ENCODE measurements at places on chromosomes 13 and 19.

- peak; percentile 19 for DNase-seq
Measured at GRCh38 chr13:28653111-28653510, 5.8 kb upstream of the POMP start.

DNA sequence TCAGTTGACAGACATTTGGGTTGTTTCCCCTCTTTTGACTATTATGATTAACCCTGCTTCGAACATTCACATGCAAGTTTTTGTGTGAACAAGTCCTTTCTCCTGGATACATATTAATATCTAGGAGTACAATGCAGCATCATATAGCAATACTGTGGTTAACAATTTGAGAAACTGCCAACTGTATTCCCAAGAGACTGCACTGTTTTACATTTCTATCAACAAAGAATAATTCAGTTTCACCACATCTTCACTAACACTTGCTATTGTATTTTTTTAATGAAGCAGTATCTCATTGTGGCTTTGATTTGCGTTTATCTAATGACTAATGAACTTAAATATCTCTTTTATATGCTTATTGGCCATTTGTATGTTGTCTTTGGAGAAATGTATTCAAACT is 184.6 kb upstream of the NBEA start:
- peak; percentile 52 for DNase-seq

GRCh38 chr13:66534561-66534960 is 695.6 kb downstream of the PCDH9 start:
- DNase-seq = peak; percentile 77

DNA sequence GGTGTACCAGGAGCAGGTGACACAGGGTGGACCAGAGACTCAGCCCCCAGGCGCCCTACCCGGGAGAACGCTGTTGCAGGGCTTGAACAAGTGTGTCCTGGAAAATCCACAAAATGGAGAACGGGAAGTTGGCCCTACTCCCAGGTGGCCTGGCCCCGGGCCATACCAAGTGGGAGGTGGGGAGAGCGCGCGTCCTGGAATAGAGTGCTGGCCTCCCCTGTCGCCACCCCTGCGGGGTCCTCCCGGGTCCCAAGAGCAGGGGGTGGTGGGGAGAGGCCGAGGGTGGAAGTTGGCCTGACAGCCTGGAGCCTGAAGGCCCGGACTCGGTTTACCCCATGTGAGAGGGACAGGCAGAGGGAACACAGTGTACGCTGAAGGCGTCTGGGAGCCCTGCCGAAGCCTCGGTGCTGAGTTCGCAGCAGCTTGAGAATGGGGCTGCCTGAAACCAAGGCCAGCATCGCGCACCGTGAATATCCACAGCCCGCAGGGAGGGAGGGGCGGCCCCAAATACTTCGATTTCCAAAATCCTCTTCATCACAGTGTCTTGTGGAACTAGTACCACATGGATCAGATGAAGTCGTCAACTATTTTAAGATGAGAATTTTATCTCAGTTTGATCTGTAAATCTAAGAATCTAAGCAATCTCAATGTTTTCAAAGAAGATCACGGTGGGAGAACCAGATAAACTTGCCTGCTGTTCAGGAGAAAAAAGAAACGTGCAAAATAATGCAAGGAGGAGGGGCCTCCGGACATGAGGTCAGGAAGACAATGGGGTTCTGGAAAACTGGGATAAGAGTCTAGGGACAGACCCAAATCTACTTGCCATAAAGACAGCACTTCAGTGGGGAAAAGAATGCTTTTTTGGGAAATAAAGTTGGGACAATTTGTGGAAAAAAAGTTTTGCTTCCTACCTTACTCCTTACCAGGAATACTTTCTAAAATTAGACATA is 10.4 kb upstream of the KLF16 start:
- DNase-seq = no peak

DNA sequence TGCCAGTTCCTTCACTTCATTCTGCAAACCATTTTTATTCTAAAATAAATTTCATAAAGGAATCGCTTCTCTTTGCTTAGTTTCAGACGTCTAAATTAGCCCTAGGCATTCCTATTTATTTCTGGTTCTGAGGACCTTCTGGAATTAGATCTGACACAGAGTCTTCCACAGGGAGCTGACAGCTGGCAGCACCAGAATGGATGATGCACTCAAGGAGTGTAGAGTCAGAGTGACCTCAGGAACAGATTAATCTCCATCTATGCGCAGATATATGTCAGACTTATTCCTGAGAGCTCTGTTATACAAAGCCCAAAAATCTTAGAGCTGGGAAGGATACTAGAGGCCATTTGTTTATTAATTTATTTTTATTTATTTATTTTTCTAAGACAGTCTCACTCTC is 450.8 kb downstream of the HS6ST3 start:
- DNase-seq = no peak

- no peak for DNase-seq
Measured at GRCh38 chr13:38821770-38822551, 135.1 kb downstream of the FREM2 start.

DNA sequence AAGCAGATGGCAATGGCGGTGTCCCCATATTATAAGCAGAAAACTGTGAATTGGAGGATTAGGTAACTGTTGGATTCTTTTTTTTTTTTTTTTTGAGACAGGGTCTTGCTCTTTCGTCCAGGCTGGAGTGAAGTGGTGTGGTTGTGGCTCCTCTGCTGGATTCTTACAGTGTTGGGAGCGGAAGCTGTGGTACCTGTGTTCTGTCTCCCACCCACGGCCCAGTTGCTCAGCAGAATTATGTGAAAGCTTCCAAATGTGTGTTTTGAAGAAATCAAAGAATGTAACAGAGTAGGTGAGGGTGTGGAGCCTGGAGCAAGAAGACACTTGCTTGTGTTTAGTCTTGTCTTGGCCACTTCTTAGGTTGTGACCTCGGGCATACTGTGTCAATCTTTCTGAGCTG is 295.6 kb downstream of the SHISA2 start:
- no peak for DNase-seq

- peak; percentile 49 for DNase-seq
Measured at GRCh38 chr19:55118401-55118991, 1.1 kb upstream of the PPP1R12C start.

GRCh38 chr19:8665468-8666213 is 33.0 kb downstream of the ACTL9 start:
- no peak for DNase-seq

DNA sequence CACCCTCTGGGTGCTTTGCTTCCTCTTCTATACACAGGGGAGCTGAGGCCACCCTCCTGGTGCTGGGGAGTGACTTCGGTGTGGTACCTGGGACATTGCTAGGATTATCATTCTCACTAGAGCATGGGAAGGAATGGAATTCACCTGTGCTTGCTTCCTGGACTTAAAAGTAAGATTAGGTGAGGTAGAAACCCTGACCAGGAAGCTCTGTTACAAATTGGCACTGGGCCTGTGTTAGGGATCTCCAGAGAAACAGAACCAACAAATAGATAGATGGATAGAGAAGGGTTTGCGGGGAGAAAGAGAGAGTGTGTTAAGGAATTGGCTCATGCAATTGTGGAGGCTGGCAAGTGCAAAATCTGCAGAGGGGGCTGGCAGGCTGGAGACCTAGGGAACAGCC is 13.9 kb upstream of the SIAH3 start:
- no peak for DNase-seq

GRCh38 chr19:38405276-38405675 is 2.4 kb downstream of the FAM98C start:
- DNase-seq = no peak

DNA sequence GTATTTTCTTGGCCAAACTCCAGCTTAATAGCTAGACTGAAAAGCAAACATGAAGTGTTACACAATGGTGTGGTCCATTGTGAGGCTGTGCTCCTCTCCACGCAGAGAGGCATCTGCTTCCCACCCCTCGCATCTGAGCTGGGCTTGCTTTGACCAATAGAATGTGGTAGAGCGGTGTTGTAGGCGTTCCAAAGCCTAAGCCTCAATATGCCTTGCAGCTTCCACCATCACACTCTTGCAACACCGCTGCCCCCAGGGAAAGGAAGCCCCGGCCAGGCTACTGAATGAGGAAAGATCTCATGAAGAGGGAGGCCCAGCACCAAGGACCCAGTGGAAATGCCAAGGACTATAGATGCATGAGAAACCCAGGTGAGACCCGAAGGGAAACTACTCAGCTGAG is 9.4 kb downstream of the FLT1 start:
- DNase-seq = no peak

GRCh38 chr19:35357867-35358573 is at the start of gene FFAR3:
Gene FFAR3, plus strand, starts transcription at chr19:35358460. Its CDS starts 431 bp downstream, at chr19:35358891.
- DNase-seq = peak; percentile 56

- DNase-seq = no peak
Measured at GRCh38 chr13:26021516-26021915, 30.3 kb downstream of the SHISA2 start.

DNA sequence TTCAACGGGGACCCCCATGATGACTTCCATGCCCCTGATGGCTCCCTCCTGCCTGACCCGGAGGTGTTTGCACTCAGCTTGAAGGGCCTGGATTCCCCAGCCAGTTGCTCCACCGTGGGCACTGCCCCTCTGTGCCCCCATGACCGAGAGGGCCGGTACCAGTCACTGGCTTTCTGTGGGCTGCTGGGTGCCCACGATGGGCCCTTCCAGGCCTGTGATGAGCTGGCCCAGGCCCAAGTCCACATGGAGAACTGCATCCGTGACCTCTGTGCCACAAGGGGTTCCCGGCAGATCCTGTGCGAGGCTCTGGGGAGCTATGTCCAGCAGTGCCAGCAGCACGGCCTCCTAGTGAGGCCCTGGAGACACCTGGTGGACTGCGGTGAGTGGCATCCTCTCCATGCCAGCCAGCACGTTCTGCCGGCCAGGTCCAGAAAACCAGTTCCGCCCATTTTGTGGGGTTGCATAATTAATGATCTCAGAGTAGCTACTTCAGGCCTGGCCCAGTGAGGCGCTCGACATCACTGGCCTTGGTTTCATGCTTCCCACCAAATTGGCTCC is 34.9 kb upstream of the FXYD3 start:
- no peak for DNase-seq

DNA sequence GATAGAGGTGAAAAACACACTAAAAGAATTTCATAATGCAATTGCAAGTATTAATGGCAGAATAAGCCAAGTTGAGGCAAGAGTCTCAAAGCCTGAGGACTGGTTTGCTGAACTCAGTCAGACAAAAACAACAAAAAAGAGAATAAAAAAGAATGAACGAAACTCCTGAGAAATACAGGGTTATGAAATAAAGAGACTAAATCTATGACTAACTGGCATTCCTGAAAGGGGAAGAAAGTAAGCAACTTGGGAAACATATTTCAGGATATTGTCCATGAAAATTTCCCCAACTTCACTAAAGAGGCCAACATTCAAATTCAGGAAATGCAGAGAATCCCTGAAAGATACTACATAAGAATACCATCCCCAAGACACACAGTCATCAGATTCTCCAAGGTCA is 47.8 kb downstream of the UBL3 start:
- DNase-seq = peak; percentile 36

GRCh38 chr19:17414097-17414496 is 5.8 kb upstream of the MVB12A start:
- DNase-seq = no peak

GRCh38 chr13:67967031-67967430 is 736.9 kb upstream of the PCDH9 start:
- peak; percentile 48 for DNase-seq

DNA sequence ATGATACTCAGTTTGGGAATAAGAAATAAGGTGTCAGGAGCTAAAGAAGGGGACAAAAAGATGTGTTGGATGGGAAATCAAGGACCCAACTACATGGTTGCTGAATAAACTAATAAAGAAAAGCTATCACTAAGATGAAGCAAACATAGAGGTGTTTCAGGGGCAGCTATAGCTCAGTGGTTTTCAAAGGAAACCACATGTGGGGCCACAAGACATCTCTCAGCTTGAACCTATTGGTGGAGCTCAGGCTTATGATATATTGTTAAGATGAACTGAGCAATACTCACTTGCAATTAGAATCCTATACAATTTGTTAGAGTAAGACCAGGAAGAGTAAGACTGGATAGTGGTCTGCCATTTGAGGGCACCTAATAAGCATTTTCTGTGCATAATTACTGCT is 45.1 kb upstream of the SPRY2 start:
- no peak for DNase-seq

GRCh38 chr19:17703824-17704463 is 15.3 kb upstream of the MAP1S start:
- peak; percentile 38 for DNase-seq

GRCh38 chr13:57813651-57814050 is 182.1 kb downstream of the PCDH17 start:
- peak; percentile 25 for DNase-seq

DNA sequence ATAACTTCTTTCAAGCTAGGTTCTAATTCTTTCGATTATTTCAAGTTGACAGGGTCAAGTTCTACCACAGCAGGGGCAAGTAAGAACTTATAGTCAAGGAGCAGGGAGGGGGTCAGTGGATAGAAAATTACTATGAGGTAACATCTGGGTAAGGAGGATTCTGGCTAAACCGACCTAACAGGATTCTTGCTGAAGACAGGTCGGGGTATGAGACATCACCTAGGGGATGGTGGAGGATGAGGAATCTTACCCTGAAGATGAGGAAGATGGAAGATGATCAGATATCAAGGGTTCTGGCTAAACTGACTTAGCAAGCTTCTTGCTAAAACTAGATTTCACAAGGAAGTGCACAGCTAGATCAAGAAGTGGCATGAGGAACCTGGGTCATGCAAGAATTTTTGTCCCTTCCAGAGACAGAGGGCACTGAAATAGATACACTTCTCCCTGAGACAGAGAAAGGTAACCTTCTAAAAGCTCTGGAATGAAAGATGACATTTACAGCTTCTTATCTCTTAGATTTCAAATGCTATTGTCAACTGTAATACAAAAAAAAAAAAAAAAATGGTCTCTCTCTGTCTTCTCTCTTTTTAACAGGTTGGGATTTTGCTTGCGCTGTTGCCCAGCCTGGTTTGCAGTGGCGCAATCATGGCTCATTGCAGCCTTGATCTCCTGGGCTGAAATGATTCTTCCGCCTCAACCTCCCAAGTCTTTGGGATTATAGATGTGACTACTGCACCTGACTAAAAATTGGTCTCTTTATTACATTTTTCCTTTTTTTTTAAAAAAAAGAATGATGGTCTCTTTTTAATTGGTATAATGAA is 9.6 kb upstream of the METTL21C start:
- no peak for DNase-seq

DNA sequence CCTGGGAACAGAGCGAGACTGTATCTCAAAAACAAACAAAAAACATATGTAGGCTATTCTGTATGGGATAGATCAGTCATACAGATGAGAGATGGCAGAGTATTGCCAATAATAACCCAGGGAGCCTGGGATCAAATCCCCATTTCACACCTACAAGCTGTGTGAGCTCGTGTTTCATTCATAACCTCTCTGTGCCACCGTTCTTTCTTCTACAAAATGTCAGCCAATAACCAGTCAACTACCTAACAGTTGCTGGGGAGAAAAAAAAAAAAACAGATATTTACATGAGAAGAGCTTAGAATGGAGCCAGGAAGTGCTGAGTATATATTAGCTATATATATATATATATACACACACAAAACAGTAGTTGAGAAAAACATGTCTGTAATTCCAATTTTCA is 6.5 kb upstream of the IFNL2 start:
- DNase-seq = no peak

DNA sequence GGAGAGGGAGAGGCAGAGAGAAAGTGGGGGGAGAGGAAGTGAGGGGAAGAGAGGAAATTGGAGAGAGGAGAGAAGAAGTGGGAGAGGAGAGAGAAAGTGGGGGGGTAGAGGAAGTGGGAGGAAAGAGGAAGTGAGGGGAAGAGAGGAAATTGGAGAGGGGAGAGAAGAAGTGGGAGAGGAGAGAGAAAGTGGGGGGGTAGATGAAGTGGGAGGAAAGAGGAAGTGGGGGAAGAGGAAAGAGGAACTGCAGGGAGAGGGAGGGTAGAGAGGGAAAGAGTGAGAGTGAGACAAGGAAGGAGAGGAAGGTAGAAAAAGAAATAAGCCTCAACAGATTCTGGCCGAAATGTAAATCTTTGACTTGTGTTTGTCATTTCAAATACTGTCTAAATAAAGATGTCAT is 146.6 kb downstream of the KLF12 start:
- no peak for DNase-seq
